ENCODE measurements at places on chromosomes 12 and 14. TPM values are rescaled to one million over a fixed set of nuclear protein-coding genes. Genes with fewer than 3 reads are reported as not detected.

- no peak for DNase-seq
These were observed 185.5 kb downstream of the ETV6 start for GRCh38 chr12:11834931-11835330.

- DNase-seq = no peak
These were observed 174.6 kb downstream of the SLC25A21 start for GRCh38 chr14:36997843-36998242.

- DNase-seq = no peak
These were observed 481.7 kb downstream of the BCAT1 start for GRCh38 chr12:24467226-24467625.

DNA sequence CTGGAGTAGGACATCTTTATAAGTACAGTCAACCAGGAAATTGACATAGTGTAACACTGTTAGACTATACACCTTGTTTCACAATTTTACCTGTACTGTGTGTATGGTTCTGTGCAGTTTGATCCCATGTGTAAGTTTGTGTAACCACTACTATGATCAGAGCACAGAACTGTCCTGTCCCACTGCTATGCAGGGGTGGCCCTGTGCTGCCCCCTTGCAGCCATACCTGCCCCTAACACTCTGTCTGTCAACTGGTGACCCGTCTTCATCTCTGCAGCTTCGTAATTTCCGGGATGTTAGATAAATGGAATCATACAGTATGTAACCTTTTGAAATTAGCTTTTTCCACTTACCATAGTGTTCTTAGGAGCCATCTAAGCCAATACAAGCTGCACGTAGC, 58.7 kb upstream of the RD3L start:
- DNase-seq = no peak

The ZBTB25 gene
- total RNA-seq = 9.2 TPM

- DNase-seq = no peak
These were observed 471.7 kb upstream of the STXBP6 start for GRCh38 chr14:25521616-25522015.

All from right atrium auricular region (tissue), 2 donors.